ENCODE measurements at places on chromosomes 16 and 17.

DNA sequence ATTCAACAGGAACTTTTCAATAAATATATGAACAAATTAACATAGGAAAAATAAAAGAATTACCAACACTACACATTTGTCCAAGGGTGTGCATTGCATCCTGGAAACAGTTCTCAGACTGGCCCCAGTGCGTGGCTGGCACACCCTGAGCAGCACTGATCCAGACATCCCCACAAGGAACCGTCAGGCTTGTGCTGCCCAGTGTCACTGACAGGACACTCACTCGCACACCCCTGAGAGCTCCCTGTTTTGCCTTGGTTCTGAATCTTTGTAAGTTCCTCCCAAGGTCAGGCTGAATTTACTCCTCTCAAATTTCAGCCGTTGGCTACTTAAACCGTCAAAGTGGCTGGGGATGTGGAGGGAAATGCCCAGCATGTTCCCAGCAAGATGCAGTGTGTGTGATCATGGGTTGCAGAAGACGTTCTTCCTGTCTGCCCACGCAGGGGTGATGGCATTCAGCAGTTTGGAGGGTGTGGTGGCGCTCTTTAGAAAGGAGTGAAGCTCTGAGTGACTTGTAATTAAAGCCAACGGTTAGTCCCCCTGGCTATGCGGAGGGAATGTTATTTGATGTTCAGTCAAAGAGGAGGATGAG is 1.7 kb downstream of the MT2A start:
- no peak for DNase-seq

DNA sequence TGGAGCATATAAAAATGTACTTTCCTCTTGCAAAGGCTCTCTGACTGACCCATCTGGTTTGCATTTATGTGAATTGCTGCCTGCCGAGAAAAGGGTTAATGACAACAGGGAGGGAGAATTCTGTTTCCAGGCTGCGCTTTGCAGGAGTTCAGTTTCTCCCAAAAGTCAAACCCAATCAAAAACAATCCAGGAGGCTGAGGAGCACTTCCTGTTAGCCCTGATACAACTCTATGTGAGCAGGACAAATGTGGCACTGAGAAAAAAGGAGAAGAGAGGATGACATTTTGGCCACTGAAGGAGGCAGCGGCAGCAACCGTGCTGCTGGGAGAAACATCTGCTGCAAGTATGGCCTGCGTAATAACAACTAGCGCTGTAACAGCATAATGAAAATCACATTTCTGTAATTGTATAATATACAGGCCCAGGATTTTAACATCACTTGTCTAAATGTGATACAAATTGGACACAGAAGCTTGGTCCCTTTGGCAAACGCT is 26.8 kb upstream of the ELAC2 start:
- no peak for DNase-seq

- DNase-seq: no peak
These were observed 113.4 kb upstream of the CIBAR2 start for GRCh38 chr16:85225721-85226120.

- no peak for DNase-seq
These were observed 12.5 kb downstream of the FAHD1 start for GRCh38 chr16:1839554-1839953.
